Stimulated activated CD8-positive, alpha-beta memory T cell treated with anti-CD3 and anti-CD28 coated beads, Interleukin-4, amount 100 ng/mL, for 48 hours (primary cell): ENCODE measurements at places on chromosomes 16 and 17.
A peak's percentile ranks its signal among the peaks of the same experiment; 100 is the strongest.

DNA sequence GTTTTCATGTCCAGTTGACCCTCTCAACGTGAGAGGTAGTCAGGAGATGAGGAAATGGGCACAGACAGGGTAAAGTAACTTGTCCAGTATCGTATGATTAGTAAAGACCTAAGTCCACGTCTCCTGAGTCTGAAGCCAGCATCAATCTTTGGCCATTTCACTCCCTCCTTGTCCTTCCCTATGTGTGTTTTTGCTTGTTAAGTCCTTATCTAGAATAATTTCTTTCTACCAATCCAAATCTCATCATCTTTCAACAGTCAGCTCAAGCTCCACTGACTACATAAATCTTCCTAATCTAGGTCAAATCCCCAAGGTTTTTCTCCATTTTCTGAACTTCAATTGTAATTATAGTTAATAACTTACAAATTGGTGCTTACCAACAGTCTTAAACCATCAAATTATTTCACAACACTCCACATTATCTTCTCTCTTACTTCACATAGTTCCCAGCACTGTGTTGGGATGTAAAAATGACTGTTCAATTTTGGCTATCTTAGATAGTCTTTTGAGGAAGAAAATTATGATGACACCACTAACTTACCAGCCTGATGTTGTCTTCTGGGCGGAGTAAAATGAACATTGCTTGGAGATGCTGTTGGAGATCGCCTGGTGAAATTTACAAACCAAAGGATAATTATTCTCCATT lies 72.3 kb upstream of the CORO6 start:
- no peak for DNase-seq

DNA sequence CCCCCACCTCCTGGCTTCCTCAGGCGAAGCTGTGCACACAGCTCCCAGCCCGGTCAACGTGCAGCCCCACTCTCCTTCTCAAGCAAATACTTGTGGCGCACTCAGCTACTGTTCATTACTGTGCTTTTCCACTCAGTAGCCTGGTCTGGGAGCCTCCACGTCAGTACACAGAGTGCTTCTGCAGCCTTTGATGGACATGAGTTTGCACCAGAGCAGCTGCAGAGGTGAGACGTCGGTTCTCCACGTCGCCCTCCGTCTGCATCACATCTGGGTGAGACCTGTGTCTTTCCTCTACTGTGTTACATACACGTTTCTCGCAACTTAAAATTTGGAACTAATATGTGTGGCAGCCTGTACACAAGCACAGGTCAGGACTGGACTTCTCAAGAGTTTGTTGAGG lies 334.3 kb downstream of the C16orf95 start:
- no peak for DNase-seq

- DNase-seq = no peak
Observed at GRCh38 chr16:8099586-8099985, 490.7 kb downstream of the TMEM114 start.

- DNase-seq = no peak
Observed at GRCh38 chr17:58364270-58364942, 12.4 kb upstream of the SUPT4H1 start.

DNA sequence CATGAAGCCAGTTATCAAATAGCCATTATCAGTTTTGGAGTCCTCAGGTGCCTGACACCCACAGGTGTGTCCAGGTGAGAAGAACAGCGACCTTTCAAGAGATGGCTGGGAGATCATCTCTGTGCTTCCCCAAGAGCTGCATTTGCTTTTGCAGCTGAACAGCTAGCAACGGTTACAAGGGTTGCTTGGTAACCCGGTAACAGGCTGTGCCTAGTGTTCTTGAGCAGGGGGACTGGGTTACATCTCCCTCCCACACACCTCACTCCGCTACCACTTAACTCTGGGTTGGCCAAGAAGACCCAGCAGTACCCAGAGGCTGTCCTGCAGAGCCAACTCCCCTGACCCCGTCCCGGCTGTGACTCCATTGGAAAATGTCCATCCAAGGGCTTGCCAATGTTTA lies 147.0 kb downstream of the SLC39A11 start:
- DNase-seq = no peak

DNA sequence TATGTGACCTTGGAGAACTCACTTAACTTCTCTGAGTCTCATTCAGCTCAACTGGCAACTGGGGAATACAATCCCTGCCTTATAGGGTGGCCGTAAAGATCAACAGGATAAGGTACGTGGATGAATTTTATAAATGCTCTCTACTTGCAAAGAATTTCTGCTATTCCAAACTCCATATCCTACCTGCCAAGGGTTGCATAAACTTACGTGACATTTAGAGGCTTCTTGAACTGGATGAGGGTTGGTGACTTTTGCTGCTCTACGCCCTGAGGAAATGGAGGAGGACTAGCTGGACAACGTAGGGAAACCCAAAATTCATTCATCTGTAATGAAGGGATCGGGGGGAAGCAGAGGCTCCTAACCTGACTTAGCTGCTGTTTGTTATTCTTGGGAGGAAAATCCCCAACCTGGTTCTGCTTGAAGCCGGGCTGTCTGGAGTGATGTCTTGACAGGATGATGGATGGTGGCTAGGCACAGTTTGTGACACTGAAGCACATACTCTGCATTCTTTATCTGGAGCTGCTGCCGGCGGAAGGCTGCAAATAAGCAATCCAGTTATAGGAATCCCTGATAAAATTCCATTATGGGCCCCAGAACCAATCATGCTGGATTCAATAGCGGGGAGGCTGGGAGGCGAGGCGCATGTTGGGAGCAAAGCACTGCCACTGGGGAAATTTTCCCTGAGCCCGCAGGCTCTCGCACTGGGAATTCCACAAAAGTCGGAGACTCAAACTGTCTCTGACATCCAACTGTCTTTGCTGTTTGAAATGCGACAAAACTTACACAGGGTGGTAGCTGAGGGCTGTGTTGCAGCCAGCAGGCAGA lies 94.7 kb upstream of the SDK2 start:
- no peak for DNase-seq

DNA sequence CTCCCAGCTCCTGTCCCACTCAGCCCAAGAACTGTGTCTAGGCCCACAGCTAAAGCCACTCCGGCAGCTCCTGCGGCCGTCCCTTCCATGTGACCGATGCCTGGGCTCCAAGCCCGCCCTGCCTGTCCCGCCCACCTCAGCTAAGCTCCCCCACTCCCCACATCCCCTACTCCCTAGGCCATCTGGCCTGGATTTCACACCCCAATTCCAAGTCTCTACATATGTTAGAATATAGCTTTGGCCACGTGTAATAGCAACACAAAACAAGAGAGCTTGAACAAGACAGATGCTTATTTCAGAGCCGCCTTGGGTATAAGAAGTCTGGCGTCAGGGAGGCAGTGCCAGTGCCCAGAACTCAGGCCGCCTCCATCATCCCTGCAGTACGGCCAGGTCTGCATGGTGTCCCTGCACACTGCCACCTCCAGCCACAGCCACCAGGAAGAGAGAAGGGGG lies 30.0 kb upstream of the USP22 start:
- DNase-seq = no peak

- DNase-seq = peak; percentile 12
Observed at GRCh38 chr17:76153202-76153601, 12.2 kb upstream of the FOXJ1 start.

DNA sequence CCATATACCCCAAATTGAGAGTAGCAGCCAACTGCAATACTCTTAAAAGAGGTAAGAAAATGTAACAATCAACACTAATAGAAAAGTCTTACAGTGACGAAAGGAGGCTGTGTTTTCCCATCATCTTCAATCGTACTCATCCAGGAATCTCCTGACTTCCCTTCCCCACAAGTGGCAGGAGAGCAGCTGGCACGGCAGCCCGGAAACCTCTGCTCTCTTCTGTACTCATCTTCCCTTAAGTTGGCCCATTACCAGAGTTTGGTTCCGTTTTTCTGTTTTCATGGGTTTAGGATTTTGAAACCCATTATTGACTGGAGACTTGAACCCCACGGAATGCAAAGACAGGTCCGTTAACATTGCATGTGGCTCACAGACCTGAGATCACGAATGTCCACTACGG lies 11.7 kb upstream of the CD300H start:
- no peak for DNase-seq

DNA sequence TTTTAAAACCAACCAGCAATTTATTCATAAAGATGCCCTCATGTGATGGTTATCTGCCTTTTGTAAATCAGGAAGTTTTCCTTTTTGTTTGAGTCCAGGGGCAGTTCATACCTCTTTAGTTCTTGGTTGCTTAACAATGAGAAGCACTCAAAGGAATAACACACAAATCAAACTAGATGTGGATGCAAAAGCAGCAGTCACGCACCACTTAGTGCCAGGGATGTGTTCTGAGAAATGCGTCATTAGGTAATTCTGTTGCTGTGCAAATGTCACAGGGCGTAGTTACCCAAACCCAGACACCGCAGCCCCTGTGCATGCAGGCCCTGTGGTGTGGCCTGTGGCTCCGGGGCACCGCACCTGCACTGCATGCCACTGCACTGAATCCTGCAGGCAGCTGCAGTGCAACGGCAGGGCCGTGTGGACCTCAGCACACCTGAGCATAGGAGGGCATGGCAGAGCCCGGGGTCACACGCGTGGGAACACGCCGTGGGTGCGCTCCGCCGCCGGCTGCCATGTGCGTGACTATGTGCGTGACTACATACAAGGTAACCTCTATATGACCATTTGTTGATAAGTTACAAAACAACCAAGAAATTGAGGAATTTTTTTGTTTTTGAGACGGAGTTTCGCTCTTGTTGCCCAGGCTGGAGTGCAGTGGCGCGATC lies 39.6 kb downstream of the PKD1 start:
- no peak for DNase-seq

GRCh38 chr17:42387661-42388380 lies 421 bp downstream of the STAT3 start:
- peak; percentile 54 for DNase-seq

DNA sequence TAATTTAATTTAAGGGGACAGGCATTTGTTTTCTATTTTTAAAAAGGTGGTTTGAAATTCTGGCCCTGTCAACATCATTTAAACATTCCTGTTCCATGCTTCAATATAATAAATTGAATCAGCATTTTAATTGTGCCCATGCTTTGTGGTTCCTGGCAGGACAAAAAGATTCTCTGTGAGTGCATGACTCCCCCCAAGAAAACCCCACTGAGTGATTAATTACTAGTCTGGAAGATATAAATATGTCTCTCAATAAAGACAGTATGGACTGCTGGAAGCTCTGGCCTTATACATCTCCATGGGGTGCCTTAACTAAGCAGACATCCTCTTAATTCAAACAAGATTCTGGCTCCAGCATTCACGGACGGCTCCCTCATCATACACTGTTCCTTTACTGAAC lies 95.0 kb upstream of the PSMD7 start:
- DNase-seq = no peak

- peak; percentile 72 for DNase-seq
Observed at GRCh38 chr16:86874141-86874540, 295.8 kb downstream of the FOXL1 start.

GRCh38 chr17:70796757-70797156 lies 627.4 kb downstream of the KCNJ2 start:
- DNase-seq = no peak

GRCh38 chr17:28959471-28959871 lies 8.2 kb upstream of the PHF12 start:
- DNase-seq = no peak

DNA sequence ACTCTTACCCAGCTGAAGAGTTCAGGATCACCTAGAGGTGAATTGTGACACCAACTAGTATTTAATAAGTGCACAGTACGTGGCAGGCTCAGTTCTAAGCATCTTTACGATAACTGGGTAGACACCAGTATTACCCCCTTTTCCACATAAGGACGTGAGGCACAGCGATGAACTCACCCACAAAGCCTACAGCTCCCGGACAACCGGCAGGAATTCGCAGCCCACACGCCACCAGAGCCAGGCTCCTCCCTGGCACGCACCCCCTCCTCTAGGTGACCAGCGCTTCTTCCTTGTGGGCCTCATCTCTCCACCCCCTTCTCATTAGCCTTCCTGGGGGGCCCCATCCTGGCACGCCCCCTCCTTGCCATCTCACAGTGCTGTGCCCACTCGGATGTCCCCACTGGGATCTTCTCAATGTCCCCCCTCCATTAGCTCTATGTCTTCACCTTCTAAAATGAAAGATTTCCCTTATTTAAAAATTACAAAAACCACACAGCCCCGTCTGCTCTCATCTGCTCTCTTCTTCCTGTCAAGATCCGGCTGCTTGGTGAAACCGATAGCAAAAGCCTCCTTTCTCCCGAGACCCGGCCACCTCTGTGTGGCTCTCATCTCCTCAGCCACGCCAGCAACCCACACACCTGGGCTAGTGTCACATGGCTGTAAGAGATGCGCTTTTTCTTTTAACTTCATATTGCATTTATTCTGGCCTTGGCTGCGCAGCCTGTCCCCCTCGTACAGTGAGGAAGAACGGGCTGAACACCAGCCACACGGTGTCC lies 20.8 kb downstream of the IFT140 start:
- no peak for DNase-seq

DNA sequence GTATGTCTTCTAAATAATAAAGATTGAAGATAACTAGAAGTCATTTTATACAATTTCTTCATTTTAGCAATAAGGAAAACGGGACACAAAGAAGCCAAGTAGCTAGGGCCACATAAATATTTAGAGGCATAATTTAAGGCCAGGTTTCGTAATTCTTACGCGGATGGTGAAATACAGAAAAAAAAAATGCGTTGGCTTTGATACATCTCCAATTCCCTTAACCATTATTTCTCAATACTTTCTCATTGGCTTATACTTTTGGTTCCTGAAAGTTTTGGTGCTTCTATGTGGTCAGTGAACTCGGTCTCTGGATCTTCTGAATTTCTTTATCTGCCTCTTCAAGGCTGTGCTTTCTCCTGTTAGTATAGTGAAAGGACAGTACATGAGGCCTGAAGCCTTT lies 888.1 kb downstream of the KCNJ2 start:
- DNase-seq = no peak

DNA sequence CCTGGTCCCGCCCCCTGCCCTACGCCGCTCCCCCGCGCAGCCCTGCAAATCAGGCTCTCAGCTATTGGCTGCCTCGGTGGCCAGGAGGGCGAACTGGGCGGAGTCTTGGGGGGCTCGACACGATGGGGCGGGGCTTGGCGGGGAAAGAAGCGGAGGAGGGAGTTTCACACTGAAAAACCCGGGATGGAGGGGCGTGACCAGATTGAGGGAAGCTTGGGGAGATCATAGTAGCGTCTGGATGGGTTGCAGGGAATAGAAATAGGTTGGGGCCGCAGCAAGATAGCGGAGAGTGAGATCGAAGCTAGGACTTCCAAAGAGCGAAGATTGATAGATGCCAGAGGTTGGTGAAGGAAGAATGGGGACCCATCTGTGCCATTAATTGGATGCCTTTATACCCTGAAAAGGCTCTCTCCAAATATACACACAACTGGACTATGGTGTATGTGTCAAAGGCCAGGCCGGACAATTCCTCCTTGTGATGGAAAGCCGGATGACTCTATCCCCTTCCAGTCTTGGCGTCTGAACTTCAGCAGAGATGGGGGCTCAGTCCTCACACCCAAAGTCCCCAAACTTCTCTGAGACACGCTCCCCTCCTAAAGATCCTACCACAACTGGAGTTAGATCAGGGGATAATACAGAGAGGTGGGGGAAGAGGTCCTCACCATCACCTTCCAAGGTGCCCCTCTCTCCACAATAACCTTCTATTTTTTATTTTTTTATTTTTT lies 376 bp upstream of the STAC2 start:
- DNase-seq = peak; percentile 82

DNA sequence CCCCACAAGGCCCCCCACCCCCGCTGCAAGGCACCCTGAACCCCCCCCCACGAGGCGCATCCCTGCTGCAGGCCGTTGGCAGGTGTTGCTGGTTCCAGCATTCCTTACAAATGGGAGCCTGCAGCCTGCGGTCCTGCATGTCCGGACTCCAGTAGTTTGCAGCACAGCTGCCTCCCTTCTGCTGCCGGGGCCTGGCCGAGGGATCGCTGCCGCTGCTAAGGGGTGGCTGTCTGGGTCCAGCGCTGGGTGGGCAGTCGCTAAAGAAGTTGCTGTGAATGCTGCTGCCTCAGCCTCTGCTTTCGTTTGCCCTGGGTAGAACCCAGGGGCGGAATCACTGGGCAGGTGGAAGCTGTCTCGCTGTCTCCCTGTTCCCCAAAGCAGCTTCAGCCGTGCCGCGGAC lies 11.8 kb downstream of the UTS2R start:
- no peak for DNase-seq
